ENCODE measurements at places on chromosomes 3 and 15.

DNA sequence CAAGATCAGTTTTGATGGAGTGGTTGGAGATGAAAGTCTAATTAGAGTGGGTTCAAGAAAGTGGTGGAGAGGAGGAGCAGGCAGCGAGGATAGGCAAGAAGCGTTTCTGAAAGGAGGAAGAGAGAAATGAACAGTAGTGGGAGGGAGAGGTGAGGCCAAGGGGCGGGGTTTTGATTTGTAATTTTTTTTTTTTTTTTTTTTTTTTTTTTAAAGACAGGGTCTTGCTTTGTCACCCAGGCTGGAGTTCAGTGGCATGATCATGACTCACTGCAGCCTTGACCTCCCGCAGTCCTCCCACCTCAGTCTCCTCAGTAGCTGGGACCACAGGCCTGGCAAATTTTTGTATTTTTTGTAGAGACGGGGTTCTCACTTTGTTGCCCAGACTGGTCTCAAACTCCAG lies 36.6 kb downstream of the MRAS start:
- DNase-seq, result peak; percentile 44

- peak; percentile 93 for DNase-seq
Measured at GRCh38 chr3:188468662-188469061, 314.7 kb downstream of the LPP start.

DNA sequence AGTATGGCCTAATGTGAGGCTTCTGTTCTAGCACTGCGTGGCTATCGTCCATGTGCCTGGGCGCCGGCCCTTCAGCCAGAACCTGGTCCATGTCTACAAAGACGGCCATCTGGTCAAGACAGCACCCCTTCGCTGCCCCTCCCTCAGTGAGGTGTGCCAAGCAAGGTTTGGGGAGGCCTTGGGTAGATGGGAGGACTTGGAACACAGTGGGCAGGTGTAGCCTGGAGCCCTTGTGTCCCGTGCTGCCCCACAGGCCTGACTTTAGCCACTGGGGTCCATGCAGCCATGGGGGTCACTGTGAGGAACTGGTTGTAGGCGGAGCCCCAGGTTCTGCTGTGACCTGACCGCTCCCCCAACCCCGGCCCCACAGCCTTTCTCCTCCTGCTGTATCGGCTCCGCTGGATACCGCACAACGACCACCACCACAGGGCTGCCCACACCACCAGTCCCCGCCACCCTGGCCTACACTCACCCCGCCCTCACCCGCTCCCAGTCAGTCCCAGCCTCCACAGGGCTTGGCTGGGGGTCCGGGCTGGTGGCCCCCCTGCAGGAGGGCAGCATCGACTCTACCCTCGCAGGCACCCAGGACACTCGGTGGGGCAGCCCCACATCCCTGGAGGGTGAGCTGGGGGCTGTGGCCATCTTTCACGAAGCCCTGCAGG lies 16.6 kb downstream of the NBEAL2 start:
- no peak for DNase-seq

- peak; percentile 31 for DNase-seq
Measured at GRCh38 chr3:108489776-108490175, 20.6 kb downstream of the MYH15 start.

GRCh38 chr15:39549912-39550311 lies 31.0 kb upstream of the THBS1 start:
- DNase-seq, result no peak

GRCh38 chr3:126887686-126888085 lies 95.2 kb upstream of the PLXNA1 start:
- no peak for DNase-seq

DNA sequence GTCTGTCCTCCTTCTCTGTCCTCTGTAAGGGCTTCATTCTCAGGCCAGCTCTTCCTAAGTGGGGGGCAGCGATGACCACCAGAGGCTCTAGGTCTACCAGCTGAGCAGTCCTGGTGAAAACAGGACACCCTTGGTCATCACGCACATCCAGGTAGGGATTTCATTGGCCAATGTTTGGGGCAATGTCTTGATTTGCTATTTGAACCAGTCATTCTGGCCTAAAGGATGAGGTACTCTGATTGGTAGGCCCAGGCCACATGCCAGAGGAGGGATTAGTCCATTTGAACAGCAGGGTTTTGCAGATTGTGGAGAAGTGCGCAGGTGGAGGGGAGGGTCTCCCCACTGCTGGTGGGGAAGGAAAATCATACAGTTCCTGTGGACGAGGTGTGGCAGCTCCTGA lies 57.3 kb downstream of the PLXNA1 start:
- DNase-seq, result no peak

- DNase-seq, result no peak
Measured at GRCh38 chr3:29312960-29313452, 32.1 kb downstream of the RBMS3 start.

DNA sequence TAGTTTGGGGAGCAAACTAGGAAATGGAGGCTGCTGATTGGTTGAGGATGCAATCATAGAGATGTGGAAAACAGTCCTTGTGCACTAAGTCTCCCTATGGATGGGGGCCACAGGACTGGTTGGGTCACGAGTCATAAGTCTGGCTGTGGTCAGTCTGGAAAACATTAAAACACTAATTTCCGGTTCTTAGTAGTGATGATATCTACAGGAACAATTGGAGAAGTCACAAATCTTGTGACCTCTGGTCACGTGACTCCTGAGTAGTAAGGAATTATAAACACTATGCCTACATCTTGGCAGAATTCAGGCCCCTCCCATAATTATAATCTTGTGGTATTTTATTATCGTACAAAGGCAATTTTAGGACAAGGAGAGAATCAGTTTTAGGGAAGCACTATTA lies 317.3 kb upstream of the ARPP21 start:
- DNase-seq, result peak; percentile 92
